HL-60 (cell line): ENCODE measurements at places on chromosomes 5 and 9.

DNA sequence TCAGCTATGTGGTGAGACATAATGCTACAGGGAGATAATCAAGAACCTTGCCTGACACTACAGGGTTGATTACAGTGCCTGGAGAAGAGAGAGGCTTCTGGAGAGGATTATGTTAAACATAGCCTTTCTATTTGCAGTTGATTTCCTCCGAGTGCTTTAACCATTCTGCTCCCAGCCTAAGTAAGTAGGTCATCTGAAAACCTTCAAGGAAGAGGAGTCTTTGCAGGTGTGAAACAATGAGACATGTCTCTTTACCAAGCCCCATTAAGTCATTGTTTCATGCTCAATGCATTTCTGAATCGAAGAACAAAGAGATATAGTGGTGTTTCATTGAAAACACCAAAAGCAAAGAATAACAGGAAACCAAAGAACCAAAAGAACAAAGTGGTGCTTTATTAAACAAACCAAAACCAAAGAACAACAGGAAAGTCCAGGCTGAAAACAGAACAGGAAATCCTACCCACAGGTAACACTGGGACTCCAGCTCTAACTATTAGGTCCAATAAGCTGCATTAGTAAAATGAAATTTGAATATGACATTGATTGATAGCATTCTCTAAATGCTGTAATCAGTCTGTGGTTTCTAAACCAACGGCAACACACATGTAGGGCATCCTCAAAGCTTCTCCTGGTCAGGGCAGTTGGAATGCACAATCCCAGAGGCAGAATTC, 113.3 kb upstream of the SPATA31D4 start:
- no peak for DNase-seq

GRCh38 chr9:93673021-93673838, 96.8 kb downstream of the PHF2 start:
- DNase-seq, result no peak

GRCh38 chr5:39570403-39571027, 145.7 kb upstream of the DAB2 start:
- no peak for DNase-seq

GRCh38 chr5:172806897-172807672, 27.0 kb upstream of the ERGIC1 start:
- DNase-seq, result no peak

DNA sequence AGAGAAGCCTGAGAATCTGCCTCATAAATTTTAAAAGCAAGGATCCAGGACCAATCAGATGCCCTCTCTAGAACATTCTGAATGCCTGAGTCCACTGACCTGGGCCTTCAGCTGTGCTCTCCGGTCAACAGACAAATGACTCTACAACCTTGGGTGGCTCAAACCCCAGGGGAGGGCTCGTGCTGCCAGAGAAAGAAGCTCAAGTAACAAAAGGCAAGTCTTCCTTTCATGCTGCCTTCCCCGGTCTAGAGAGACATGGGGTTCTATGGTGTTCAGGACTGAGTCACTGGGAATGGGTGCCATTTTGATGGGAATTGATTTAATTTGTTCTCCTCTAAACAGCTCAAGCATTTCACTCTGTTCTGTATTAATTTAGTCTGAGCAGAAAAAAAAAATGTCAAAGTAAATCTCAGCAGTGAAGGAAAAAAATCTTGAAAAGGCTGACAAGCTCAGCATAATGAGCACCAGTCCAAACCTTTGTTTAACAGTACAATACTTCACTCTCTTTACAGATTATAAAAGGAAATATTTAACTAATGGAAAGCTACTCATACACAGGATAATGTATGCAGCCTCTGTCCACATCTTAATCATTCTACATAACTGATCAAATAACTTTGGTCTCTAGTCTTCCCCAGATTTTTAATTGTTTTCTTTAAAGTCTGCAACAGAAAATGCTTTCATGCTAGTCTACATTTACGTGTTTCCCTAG, 191.0 kb downstream of the GLIS3 start:
- DNase-seq, result no peak

- DNase-seq, result no peak
Measured at GRCh38 chr9:27337833-27338526, 41.0 kb upstream of the EQTN start.

DNA sequence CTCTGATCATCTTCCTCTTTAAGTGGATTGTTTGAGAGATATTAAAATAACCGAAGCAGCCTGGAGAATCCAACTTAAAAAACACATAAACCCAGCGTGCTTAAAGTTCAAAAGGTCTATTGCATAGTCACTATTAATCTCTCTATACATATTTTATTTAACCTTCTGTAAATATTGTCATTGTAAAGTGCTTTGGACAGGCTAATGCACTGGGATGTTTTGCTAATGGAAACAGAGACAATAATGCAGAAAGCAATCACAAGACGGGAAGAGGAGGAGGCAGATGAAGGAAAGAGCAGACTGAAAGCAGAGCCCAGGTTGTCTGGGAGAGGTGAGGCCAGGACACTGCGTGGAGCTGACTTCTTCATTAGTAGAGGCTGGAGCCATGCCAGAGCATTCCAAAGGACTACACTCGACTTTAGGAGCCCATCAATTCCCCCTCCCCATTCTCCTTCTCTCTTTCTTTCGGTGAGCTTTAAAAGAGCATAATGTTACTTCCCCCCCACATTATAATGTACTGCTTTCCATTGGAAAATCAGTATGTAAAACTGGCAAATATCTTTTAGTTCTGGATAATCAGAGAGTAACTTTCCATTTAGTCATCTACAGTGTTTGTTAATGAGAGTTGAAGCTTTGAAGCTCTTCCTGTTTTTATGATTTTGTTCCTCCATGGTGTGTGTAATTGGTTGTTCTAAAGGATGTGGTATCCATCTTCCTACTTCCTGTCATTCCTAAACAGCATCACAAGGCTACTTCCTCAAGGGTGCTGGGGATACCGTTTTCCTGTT, 307.3 kb upstream of the MPDZ start:
- DNase-seq, result no peak
